ENCODE measurements at places on chromosomes 3 and 15. TPM values are rescaled to one million over a fixed set of nuclear protein-coding genes. Genes with fewer than 3 reads are reported as not detected.

CCDC39 gene
- 0.82 TPM for total RNA-seq

FETUB gene
- not detected for total RNA-seq

CMTM7 gene
- 0.41 TPM for total RNA-seq

SHF gene
- 49.3 TPM for total RNA-seq

TRPM1 gene
- not detected for total RNA-seq

NMNAT3 gene
- 6.9 TPM for total RNA-seq

SQOR gene
- 2.9 TPM for total RNA-seq

MNS1 gene
- 1.2 TPM for total RNA-seq

GOLGA6L9 gene
- 4.1 TPM for total RNA-seq

GOLGA6D gene
- not detected for total RNA-seq

HEMK1 gene
- 4.5 TPM for total RNA-seq

NR2F2 gene
- total RNA-seq: 4.9 TPM

CNTN3 gene
- 50.1 TPM for total RNA-seq

UBP1 gene
- total RNA-seq: 84.8 TPM

NEK10 gene
- total RNA-seq: 28.1 TPM

PKM gene
- total RNA-seq: 285 TPM

SNTN gene
- total RNA-seq: not detected

CLDN11 gene
- total RNA-seq: 13.9 TPM
